ENCODE measurements at places on chromosomes 3 and 15.

GRCh38 chr15:42494998-42495360 is 455 bp upstream of the SNAP23 start:
- peak; percentile 74 for DNase-seq

DNA sequence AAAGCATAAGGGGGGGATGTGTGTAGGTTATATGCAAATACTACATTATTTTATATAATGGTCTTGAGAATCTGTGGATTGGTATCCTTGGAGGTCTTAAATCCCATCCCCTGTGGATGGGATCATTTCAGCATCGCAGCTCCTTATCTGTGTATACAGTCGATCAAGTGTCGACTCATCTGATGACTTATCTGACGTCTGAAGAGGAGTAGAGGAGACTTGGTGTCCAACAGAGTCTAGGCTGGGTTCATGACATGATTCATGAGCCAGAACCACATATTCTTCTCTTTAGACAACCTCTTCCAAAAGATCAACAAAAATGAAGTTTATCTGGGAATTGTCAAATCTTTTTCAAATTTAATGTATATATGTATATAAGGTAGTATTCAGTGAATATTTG is 220.7 kb downstream of the NR2F2 start:
- no peak for DNase-seq

- no peak for DNase-seq
Observed at GRCh38 chr3:67509471-67510075, 144.8 kb downstream of the SUCLG2 start.

DNA sequence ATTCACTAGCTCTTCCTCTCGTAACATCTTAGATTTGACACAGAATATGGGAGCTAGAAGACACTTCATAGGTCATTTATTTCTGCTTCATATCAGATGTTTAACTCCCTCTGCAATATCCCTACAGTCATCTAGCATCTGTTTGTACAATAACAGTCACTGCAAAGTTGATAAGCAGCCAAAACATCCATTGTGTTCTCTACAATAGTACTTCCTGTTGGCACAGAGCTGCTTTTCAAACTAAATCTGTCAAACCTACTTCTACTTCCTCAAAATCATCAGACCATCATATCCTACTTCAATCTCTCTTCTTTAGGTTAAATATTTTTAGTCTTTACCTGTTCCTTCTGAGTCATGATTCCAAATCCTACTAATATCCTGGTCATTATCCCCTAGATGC is 233.2 kb downstream of the FGF12 start:
- no peak for DNase-seq

DNA sequence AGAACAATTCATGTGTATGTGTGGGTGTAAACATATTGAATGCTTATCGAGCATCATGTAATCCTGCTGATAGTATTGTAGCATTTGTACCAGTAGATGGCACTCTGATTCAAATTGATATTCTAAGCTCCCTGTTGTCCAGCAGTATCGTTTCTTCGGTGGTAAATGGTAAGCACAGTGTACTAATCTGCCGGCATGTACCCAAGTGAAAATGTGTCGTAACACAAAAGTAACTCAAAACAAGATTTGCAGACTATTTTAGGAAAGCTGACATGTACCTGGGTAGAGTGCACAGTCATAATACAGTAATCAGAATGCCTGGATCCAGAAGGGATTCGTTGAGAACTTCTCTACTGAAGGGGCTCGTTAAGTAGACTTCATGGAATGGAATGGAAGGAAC is 31.7 kb upstream of the MNS1 start:
- peak; percentile 65 for DNase-seq

DNA sequence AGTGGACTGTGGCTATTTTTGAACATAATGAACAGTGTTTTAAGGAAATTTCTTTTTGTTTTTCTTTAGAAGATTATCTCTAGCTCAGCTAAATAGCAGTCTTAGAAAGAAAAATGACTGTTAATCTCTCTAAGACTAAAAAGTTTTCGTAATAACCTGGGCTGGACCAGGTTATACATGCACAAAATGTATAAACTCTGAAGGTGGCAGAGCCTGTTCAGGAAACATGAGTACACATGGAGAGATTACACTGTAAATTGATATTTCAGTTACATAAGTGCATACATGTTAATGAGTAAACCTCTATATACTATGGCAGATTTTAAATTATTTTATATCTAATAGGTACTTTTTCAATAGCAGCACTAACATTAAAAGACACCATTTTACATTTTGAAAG is 258.2 kb upstream of the CFAP20DC start:
- no peak for DNase-seq

DNA sequence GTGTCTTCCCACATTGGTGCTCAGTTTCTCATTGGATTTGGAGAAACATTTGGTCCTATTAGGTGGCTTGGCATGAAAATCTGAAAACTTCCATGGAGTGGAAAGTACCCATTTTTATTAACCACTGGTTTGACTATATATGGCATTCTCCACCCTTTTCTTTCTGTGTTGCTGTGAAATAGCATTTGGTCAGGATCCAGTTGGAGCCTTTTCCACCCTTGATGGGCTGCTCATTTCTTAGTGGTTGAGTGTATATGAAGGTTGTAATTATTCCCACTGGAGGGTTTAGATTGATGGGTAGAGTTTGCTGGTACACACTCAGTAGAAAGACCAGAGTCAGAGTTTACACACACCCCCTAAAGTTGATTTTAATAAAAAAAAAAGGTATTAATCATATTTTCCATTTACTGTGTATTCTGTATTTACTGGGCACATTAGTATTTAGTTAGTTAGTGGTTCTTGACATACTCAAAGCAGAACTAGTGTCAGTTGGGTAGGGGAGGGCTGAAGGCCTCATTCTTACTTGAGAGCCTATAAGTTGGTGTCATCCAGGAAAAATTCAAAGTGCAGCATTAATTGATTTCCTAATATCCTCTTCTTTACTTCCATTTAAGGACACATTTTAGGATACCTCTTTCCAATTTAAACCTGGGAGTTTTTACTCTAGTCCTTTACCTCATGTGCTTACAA is 69.5 kb downstream of the FLNB start:
- DNase-seq, result peak; percentile 49

DNA sequence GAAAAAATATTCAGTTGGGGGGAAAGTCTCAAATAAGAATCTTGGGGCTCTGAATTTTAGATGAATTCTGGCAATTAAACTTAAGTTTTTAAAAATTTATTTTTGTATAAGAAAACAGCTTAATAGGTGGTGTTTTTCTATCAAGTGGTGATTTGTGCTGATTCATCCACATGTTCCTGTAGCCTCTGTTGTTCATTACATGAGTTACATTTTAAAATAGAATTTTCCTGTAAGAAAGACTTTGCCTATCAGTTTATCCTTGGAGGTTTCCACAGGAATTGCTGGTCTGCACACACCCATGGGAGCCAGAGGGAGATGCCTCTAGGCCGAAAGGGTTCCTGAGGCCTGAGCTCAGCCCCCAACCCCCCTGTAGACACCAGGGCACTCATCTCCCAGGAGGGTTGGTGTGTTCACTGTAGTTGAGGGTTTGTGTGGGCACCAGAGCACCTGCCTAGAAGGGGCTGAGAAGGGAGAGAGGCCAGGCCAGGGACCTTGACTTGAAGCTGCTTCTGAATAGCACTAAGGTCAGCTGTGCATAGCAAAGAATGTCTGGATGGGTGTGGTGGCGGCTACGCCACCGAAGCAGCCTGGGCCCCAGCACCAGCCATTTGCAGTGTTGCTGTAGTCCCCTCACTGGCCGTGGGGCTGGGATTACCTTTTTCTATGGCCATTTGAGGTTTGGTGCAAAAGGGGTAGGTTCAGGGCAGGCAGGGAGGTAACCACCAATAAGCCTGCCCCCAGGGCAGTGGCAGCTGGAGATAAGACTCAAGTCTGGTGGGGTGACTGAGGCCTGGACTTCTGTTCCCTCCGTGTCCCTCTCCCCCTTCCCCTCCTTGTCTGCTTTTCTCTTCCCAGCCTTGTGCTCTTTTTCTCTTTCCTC is 11.9 kb downstream of the DNAJA4 start:
- DNase-seq, result no peak

DNA sequence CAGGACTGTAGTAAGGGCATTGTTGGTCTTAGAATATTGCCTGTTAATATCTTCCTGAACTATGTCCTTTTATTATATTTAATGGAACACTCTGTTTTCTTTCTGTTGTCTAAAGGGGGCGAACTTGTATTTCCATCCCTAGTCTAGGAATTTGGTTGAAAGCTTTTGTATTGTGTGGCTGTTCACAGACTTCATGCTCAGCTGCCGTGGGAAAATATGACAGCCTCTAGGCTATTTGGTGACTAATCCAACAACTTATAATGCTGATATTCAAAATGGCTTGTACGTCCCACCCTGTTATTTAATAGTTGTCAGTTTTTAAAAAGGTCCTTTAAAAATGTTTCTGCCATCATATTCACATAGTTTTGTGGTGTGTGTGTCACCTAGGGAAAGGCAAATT is 202.6 kb downstream of the KLHL25 start:
- DNase-seq, result peak; percentile 84
